Inflammatory macrophage treated with lipopolysaccharide for 1 hour (primary cell): ENCODE measurements at places on chromosomes 1 and 21.
A peak's percentile ranks its signal among the peaks of the same experiment; 100 is the strongest.

- DNase-seq: no peak
Observed at GRCh38 chr21:42698733-42699132, 45.3 kb downstream of the PDE9A start.

DNA sequence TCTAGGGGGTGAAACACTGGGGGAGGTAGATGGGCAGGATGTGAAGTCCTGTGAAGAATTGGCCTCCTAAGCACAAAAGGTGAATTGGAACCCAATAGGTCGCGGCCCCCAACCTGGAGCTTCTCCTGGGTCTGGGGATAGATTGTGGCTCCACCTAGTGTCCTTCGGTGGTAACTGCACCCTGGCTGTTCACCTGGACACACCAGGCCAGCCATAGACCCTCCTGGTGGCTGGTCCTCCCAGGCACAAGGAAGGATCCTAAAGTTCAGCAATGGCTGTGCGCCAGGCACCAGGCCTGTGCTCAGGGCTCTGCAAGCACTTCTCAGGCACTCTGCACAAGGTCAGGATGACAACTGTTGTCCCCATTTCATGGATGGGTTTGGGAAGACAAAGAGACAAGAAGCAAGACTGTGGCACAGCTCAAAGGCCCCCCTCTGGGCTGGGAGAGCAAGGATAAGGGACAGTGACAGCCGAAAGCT, 13.5 kb downstream of the ESPN start:
- peak; percentile 63 for DNase-seq

DNA sequence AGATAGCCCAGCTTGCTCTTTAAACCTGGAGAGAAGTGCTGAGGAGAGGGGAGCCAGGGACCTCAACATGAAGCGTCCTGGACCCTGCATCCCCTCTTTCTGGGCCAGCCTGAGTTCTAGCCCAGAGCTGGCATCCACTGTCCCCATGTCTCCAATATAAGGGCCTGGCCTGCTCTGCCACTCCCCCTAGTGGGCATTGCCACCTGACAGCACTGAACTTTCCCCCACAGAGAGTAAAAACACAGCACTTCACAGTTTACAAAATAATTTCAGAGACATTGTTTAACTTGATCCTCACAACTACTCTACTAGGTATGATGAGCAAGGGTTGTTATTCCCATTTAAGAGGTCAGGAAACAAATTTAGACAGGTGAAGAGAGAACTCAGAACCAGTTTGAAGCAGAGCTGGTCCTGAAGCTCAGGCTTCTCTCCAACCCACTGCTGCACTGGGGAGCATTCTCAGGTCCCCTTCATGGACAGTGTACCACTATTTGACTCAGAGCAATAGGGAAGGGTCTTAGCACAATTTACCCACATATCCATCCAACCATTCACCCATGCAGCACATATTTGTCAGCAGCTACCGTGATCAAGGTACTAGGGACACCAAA, 151.2 kb downstream of the DMRTA2 start:
- peak; percentile 14 for DNase-seq

DNA sequence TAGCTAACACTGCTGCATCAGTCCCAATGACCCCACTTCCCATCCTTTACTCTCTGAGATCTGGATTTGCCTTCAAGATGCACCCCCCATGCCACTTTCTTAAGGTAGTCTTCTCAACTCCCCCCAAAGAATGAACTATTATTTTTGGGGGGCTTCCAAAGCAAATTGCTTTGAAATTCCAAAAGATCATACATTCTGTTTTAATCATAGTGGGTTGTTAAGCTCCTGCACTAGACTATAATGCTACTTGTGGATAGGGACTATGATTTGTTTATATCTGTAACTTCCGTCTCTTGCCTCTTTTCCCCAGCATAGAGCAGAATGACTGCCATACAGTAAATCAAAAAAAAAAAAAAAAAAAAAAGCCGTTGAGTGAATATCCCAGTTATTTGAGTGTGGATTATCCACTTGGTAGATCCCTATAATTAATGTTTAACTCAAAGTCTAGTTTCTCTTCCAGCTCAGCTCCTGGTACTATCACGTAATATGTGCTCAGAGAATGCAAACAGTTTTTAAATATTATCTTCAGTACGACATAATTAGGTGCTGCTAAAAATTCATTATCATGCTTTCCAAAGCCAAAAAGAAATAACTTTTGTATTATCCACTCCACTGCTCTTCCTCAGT, 26.9 kb downstream of the KIRREL1 start:
- no peak for DNase-seq

GRCh38 chr1:109482791-109483671, 674 bp upstream of the ATXN7L2 start:
- DNase-seq: no peak

GRCh38 chr1:30724175-30724574, 790 bp upstream of the MATN1 start:
- no peak for DNase-seq

- DNase-seq: no peak
Observed at GRCh38 chr1:189424746-189425331, 1052.8 kb downstream of the BRINP3 start.

GRCh38 chr1:47931395-47931794, 65.8 kb downstream of the TRABD2B start:
- no peak for DNase-seq

DNA sequence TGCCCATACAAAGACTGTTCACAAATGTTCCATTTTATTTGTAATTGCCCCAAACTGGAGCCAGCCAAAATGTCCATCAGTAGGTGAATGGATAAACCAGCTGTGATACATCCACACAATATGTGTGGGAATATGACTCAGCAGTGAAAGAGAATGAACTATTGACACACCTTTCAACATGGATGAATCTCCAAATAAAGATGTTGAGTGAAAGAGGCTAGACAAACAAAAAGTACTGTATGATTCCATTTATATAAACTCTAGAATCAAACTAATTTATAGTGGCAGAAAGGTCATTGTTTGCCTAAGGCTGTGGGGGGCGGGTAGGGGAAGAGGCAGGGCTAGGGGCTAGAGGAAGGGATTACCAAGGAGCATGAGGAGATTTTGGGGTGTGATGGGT, 4.5 kb downstream of the DHCR24 start:
- no peak for DNase-seq

GRCh38 chr1:183956559-183957188, 80.9 kb downstream of the COLGALT2 start:
- DNase-seq: peak; percentile 90

- no peak for DNase-seq
Observed at GRCh38 chr1:192726820-192727504, 81.9 kb upstream of the RGS2 start.

DNA sequence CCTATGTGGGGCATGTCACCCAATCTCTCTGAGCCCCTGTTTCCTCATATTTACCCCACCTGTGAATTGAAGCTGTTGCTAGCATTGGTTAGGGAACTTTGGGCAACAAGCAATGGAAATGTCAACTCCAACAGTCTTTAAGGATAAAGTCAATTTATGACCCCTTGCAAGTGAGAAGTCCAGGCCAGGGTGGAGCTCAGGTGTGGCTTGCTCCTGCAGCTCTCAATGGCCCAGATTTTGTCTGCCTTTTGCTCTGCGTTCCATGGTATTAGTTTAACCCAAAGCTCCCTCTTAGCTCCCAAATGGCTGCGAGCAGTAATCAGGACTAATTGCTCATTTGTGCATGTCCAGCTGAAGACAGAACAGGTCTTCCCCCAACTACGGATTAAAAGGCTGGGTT, 70.4 kb upstream of the ABCG1 start:
- no peak for DNase-seq

GRCh38 chr1:91729621-91730358, 156.2 kb downstream of the TGFBR3 start:
- no peak for DNase-seq

- peak; percentile 57 for DNase-seq
Observed at GRCh38 chr1:110628323-110629105, 22.4 kb upstream of the KCNA2 start.

DNA sequence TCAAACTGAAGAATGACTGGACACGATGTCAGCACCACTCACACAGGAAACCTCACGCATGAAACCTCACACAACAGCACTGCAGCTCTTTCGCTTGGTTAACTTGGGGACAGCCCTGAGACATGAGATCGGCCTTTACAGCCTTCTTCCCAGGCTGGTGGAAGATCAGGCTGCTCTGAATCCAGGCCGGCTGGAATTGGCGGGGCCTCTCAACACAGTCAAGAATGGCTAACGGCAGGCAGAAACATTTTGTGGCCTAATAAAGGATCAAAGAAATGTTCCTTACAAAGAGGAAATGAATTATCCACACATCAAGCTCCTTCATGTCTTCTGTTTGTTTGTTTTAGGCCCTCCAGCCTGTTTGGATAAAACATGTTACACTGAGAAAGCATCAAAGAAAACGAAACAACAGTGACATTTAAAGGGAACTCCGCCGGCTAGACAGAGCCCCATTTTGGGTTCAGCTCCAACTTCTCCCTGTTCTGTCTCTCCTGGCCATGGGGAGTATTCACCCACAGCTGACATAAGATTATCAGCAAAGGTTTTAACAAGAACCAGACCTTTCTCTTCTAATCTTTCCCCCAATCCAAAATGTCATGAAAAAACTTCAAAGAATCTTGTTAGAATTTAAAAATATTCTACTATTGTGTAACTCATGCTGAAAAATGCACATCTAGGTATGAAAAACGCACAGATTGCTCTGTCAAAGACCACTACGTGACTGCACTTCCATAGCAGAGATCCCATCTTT, 131.2 kb downstream of the SLC45A1 start:
- no peak for DNase-seq

- DNase-seq: no peak
Observed at GRCh38 chr1:40717955-40718354, 26.5 kb downstream of the NFYC start.

DNA sequence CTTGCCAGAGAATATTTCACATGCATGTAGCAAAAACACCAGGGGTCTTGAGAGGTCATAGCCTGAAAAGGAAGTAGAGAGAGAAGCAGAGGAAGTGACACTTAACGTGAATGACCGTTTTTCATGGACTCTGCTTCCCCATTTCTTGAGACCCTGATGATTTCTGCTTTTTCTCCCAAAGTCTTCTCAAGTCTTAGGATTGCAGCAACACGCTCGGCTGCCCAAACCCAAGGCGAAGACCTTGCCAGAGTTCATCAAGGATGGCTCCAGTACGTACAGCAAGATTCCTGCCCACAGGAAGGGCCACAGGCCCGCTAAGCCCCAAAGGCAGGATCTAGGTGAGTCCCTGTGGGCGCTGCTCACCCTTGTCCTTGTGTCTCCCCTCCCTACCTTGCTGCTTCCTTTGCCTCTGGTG, 12.8 kb downstream of the THEMIS2 start:
- DNase-seq: peak; percentile 85

DNA sequence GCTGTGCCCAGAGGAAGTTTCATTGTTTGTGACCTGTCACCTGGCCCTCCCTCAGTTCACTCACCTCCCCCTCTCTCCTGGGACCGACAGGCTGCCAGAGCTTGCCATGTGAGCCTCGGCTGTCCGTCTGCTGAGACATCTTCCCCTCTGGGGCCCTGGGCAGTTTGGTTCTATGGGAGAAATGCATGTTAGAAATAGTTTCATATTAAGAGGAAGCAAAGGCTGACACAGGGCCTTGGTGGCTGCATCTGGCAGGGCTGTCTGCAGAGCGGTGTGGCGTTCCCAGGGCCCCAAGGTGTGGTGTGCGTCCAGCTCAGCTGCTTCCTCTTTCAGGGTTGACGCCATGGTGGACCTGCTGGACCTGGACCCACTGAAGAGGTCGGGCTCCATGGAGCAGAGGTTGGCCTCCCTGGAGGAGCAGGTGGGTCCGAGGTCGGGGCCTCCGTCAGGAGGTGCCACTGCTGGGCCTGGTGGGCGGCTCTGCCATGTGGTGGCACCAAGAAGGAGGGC, 31.9 kb upstream of the LRRC3 start:
- no peak for DNase-seq

DNA sequence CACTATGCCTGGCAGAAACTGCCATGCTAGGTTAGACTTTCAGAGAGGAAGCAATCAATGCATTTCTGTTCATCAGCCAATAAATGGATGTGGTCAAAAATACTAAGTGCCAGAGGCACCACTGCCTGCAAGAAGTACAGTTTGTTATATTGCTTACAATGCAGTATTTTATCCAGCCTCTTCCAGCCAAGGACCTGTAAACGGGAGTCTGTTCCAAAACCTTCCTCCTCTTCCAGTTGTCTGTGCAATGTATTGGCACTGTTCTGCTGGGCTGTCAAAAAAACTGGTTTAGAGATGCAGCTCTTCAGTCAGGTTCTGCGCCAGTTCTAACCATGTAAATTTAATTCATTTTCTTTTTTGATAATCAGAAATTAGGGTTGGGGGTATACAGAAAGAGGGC, 175.7 kb downstream of the EIF4G3 start:
- DNase-seq: no peak

DNA sequence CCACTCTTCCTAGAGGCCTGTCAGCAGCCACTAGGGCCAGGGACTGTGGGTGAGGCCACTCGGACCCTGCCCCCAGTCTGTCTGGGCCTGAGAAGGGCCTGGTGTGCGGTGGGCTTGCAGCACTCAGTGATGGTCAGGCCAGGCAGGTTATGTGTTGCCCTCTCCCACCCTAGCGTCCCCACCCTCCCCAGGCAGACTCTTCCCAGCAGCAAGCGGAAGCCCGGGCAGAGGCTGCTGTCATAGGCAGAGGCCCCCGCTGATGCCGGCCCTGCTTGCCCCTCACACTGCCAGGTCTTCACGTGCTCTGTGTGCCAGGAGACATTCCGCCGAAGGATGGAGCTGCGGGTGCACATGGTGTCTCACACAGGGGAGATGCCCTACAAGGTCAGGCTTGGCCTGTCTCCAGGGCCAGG, 6.6 kb downstream of the ZBTB48 start:
- DNase-seq: no peak

DNA sequence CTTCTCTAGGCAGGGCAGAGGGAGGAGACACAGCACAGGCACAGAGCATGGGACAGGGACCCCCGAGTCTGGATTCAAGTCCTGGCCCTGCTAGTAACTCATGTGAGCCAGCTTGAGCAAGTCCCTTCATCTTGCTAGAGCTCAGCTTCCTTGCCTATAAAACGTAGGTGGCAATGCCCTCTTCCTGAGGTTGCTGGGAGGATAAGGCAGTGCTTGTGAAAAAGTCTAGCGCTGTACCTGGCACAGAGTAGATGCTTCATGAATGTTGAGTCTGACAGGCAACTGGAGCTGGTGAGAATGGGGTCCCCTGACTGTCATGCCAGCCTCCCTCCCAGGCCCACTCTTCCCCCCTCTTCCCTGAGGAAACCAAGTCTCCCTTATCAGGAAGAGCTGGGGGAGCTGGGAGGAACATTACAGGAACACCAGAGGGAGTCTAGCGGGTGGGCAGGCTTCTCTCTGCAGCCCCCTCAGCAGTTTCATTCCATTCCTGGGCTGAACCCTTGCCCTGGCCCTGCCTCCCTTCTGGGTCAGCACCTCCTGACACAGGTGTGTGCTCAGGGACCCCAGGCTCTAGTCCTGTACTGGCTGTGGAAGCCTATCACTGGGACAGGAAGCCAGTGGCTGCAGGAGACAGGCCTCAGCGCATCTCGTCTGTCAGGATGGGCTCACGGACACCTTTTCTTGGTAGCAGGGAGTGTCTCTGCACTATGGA, 9.9 kb downstream of the CHRNB2 start:
- no peak for DNase-seq

DNA sequence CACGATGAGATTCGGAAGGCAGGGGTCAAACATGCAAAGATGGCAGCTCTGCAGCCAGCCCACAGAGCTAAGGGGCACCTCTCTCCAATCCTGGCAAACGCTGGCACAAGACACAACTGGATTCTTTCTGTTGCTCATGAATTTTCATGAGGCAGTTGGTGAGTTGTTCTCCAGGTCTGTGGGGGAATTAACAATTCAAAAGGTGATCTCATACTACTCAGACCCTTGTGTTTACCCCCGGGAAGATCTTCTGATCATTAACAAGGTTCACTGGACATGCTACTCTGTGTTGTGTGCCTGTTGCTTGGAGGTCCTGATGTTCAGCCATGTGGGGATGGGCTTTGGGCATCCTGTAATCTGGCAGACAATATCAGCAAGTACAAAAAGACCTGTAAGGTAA, 128.9 kb downstream of the HHAT start:
- no peak for DNase-seq
